ENCODE measurements at places on chromosomes 4 and X. TPM values are rescaled to one million over a fixed set of nuclear protein-coding genes. Genes with fewer than 3 reads are reported as not detected.

DNA sequence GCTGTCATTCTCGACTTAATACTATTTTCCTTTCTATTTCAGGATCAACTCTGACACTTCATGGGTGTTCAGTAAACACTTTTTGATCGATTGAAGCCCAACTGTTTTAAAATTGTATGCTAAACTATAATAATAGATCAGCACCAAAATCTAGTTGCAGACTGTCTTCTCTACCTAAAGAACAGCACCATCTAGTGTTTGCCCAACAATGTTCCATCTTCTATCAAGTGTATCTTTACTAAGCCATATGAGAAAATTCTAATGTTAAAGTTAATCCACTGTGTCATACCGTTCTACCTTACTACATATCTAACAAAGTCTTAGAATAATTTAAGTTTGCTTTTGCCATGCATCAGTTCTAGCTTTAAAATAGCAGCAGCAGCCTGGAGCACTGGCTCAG, 113.0 kb upstream of the PRDX4 start:
- DNase-seq = peak; percentile 61

- no peak for DNase-seq
Measured at GRCh38 chr4:127686658-127687057, 43.5 kb upstream of the SLC25A31 start.

GRCh38 chr4:114905017-114905416, 208.4 kb downstream of the NDST4 start:
- DNase-seq = no peak

DNA sequence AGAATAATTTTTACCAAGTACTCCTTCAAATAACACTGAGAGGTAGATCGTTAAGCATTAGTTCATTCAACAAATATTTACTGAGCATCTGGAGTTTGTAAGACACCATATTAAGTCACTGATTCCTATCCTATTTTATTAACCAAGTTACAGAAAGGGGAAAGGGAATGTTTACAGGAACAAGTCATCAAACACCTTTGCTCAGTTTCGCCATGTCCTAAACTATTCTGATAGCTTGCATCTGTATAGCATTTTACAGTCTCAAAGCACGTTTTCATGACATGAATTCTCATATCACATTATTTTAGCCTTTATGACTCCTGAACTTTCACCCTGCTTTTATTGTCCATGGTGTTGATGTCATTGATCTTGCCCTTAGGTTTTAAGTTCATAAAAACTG, 89.2 kb downstream of the AREG start:
- DNase-seq = no peak

The GLRB gene
- total RNA-seq = 5.1 TPM

The TBC1D9 gene
- 9.4 TPM for total RNA-seq

The PSMD10 gene
- total RNA-seq = 79.4 TPM

The KIF4A gene
- 33.4 TPM for total RNA-seq

The RNF150 gene
- total RNA-seq = 0.18 TPM

The ARHGAP4 gene
- 55.7 TPM for total RNA-seq

Measured in G401 (cell line).